Mammary epithelial cell (primary cell): ENCODE measurements at places on chromosomes 7 and 10. TPM values are rescaled to one million over a fixed set of nuclear protein-coding genes. Genes with fewer than 3 reads are reported as not detected.

- DNase-seq = no peak
Measured at GRCh38 chr10:49168831-49169500, 19.2 kb downstream of the TMEM273 start.

DNA sequence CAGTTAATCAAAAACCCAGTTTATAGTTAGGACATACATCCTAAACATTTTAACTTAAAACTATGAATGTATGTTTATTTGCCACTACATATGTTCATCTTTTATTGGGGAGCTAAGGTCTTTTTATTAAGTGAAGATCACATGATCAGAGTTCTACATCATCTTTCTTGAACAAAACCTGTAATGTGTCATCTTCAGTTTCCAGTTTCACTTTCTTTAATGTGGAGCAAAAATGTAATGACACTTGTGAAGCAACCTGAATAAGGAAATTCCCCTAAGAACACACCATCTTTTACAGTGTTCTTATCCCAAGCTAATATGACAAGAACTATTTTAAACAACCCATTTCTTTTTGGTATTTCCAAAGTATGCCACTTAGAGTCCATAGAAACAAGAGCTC, 166.7 kb upstream of the BET1 start:
- DNase-seq = peak; percentile 21

- DNase-seq = no peak
Measured at GRCh38 chr10:1048349-1048731, 579 bp downstream of the IDI1 start.

GRCh38 chr7:107715531-107715930, 28.4 kb upstream of the CBLL1 start:
- peak; percentile 63 for DNase-seq

DNA sequence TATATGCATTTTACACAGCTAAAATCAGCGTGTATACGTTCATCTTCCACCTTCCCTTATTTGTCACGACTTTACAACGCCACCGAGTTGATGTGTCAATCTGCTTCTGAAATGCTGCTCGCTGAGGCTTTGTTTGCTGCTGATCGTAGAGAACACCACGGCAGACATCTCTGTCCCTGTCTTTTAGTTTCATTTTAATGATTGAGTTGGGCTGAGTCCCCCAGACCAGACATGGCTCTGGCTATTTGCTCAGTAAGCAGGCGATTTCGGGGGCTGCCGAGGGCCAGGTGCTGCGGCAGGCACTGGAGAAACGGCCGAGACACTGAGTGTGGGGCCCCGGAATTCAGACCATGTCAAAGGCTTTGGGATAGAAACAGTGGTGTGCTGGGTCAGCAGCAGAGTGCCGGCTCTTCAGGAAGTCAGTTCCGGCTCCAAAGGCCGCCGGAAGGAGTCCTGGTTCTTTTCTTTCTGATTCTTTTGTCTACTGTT, 5.0 kb downstream of the LRRC27 start:
- DNase-seq = no peak

DNA sequence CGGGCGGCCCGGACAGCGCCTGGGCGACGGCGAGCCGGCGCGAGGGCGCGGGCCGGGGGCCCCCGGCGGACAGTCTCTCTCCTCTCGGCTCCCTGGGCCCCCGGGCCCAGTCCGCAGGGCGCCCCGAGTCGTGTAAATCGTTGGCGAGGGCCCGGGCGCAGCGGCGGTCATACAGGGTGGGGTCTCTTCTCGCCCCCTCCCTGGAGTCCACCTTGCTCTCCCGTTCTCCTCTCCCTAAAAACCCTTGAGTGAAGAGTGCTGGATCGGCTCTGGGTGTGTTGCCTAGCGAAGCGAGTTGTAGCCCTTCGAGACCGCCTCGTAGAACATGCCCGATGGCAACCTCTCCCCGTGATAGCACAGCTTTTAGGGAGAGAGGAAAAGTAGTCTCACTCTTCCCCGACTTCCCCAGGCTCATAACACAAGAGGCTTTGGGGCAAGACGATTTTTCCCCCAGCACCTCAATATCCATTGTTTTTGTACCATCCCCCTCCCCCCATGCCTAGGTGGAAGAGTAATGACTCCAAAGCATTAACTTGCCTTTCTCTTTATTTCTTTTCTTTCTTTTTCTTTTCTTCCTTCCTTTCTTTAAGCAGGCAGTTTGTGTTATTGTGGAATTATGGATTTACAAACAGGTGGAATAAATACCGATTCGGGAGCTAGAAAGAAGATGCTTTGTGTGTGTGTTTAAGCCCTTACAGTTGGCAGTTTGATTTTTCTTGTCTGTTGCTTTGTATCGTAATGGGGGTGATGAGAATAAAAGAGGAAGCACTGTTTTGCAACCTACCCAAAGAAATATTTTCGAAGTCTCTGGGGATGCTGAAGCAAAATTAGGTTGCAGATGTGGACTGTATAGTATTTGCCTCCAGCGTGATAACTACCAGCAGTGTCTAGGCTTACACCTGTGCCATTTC, 822 bp downstream of the SHOC2 start:
- DNase-seq = peak; percentile 61

DNA sequence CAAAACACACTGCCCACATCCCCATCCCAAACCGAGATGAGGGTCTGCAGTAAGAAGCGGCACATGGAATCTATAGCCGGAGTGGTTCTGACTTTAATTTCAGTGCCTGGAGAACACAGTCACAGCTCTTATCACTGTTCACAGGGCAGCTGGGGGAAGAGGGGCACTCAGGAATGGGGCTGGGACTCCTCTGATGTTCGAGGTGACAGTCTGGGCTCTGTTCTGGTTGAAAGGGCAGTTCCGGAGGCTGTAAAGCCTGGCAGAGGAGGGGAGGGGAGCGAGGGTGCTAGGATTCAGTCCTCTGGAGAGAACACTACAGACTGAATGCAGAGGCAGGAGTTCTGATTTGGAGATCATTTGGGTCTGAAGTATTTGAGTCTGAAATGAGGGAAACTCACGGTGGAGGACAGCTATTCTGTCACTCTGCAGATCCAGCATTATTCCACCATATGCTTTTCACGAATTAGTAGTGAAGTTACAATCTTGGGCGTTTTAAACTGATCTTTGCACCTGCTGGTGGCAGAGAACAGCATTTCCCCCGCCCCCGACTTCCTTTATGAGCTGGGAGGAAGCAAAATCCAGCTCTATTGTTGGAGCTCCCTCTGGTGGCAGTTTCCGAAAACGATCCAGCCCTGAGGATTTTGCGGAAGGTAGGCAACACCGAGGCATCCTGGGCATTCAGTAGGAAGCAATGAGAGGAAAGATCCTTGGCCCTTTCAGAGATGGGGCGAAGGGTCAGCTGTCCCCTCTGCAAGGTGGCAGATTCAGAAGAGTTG, 22.7 kb upstream of the KCNK18 start:
- DNase-seq = peak; percentile 77

Gene CALML3
- 42.3 TPM for polyA plus RNA-seq

Gene OR2A5
- polyA plus RNA-seq = not detected
